ENCODE measurements at places on chromosomes 1 and 21. TPM values are rescaled to one million over a fixed set of nuclear protein-coding genes. Genes with fewer than 3 reads are reported as not detected.

Gene B3GALT2
- 6.3 TPM for total RNA-seq

Gene CDK18
- total RNA-seq, result 18.5 TPM

GRCh38 chr1:229907884-229908638 is 159.0 kb upstream of the GALNT2 start:
- DNase-seq, result no peak

GRCh38 chr1:78370779-78371482 is 119.8 kb upstream of the PTGFR start:
- no peak for DNase-seq

- no peak for DNase-seq
Observed at GRCh38 chr1:247441606-247442005, 16.3 kb downstream of the OR2B11 start.

GRCh38 chr1:59738152-59738551 is 76.6 kb upstream of the HOOK1 start:
- no peak for DNase-seq

DNA sequence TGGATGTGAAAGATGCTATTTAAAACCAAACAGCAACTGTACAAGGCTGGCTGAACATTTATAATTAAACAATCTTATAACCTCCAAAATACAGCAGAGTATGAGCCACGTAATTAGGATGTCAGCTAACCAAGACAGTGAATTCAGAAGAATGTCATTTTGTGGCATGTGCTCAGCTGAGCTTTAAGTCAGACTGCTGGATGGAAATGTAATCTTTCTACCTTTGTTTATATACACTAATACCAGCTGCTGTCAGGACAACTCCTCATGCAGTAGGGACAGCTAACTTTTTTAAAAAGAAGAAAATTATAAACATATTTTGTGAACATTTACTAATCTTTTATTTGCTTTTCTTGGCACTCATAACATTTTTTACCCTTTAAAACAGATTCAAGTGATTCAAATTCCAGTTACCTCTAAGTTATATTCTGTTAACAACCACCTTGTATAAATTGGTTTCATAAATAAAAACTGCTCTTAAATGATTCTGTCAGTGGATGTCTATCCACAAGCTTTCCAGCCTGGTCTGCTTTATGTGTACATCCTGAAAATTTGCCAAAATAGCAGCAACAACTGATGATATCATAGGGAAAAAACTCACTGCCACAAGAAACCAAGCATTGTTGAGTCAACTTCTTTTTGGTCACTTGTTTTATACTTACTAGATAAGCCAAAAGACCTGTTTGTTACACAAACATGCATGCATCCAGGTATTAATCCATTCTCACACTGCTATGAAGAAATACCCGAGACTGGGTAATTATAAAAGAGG is 36.1 kb downstream of the DPH5 start:
- no peak for DNase-seq

DNA sequence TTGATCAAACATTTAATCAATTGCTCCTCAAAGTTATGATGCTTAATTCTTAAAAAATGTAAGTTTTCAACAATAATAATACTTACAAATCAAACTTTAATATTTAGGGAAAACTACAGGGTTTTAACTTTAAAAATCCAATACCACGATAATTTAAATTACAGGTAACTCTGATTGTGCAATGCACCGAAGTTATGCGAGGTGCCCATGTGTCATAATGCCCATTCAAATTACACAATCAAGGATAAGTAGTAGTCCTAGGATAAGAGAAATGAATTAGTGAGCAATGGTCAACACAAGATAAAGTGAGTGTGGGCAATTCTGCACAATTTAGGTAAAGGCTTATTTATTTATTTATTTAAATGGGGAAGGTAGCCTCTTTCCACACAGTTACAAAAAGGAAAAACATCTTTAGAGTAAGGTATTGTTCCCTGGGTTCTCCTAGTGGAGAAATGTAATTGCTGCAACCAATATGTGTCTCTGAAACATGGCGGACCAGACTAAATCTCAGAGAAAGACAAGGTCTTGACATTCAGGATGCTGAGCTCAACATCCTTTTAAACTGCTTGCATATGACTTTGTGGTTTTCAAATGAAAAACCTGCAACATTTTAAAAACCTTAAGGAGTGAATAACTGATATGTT is 164.2 kb downstream of the TTLL7 start:
- no peak for DNase-seq

- DNase-seq, result no peak
Observed at GRCh38 chr1:228022571-228023293, 15.9 kb downstream of the WNT3A start.

Gene SYT14
- 3.9 TPM for total RNA-seq

GRCh38 chr21:45579383-45580180 is 37.3 kb upstream of the SLC19A1 start:
- peak; percentile 1 for DNase-seq

DNA sequence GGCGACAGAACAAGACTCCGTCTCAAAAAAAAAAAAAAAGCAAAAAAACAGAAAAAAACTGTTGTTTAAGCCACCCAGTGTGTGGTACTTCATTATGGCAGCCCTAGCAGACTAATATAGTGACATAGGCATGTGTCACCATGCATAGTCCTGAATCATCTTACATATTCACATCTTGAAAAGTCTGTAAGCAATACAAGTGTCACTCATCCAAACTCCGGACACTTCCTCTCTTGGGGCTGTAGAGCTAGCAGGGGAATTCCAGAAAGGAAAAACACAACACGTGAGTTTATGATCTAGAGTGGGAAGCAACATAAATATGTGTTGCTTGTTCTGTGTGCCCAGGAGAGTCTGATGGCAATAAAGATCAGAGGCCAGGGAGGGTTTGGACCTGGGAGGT is 81.6 kb upstream of the KCNE2 start:
- no peak for DNase-seq

Gene EPHB2
- 9.7 TPM for total RNA-seq

DNA sequence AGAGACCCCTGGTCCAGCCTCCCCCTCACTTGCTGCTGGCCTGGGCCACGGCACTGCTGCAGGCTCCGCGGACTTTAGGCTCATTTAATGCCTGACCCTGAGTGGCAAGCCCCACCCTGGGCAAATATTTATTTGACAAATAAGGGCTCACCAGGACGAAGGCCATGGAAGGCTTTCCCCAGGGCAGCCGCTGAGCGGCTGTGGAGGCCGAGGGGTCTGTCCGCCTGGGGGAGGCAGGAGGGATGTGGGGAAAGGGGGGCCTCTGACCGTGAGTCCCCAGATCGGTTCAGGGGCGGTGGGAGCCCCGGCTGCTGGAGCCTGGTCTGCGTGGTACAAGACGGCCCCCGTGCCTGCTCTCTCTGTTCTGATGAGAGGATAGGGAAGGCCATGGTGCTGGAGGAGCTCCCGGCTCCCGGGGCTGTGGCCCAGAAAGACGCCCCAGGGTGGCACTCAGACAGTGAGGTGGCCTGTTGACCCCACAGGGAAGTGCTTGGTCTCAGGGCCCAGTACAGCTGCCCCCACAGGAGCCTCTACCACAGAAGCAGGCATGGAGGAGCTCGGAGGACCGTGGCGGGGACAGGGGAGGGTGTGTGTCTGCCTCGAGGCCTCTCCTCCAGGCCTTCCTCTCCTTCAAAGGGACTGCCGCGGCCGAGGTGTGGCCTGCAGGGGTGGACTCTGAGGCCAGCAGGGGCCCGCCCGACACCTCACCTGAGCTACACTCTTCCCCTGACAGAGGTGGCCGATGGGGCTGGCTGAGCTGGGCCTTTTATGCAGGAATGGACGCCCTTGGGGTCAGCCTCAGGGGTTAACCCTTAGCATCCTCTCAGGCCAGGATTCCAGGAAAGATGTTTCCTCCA is 9.1 kb upstream of the C1orf159 start:
- no peak for DNase-seq

Gene POU2F1
- 14.3 TPM for total RNA-seq

DNA sequence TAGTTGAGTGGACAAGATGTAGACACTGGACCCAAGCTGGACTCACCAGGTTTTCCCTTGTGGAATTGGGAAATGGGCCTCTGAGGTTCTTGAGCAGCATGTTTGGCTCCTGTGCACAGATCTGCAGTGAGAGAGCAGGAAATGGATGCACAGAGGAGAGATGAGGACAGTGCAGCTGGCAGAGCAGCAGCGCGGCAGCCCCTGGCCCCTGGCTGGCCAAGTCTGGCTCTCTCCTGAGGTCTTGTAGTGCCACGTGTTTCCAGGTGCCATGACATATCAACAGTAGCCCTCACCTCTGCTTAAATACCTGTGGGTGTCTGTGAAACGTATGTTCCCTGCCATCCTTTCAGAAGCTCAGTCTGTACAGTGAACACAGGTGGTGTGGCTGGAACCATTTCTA is 19.2 kb upstream of the BCL10 start:
- DNase-seq, result no peak

DNA sequence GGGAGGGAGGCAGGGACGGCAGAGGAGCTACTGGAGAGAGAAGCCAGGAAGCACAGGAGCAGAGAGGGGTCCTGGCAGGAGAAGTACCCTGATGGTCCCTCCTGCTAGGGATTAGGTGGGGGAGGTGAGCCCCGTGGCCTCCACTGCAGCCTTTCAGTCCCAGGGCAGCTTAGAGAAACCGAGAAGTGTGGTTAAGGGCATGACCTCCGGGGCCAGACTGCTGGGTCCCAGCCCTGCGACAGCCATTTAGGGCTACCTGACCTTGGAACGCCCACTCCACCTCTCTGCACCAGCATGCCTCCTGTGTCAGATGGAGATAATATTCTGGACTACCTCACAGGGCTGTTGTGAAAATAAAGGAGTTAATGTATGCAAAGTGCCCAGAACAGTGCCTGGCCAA is 47.4 kb downstream of the KCNN3 start:
- no peak for DNase-seq

GRCh38 chr1:16243215-16243610 is 6.2 kb upstream of the CPLANE2 start:
- no peak for DNase-seq

DNA sequence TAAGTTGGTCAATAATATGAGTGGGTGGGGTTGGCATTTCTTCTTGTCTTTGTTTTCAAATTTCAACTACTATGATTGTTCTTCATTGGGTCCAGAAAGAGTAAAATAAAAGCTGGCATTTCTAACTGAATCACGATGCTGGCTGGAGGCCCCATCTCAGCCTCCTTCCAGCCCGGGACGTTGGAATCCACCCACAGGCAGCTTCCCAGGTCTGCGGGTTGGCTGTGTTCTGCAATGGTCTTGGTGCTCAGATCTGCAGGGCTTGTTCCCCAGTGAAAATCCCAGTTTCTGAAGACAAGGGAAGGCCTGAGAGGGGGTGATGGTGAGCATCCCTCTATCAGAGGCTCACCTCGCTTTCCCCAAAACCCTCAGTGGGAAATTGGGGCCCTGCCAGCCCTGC is 54.7 kb upstream of the ARHGEF16 start:
- DNase-seq, result no peak

DNA sequence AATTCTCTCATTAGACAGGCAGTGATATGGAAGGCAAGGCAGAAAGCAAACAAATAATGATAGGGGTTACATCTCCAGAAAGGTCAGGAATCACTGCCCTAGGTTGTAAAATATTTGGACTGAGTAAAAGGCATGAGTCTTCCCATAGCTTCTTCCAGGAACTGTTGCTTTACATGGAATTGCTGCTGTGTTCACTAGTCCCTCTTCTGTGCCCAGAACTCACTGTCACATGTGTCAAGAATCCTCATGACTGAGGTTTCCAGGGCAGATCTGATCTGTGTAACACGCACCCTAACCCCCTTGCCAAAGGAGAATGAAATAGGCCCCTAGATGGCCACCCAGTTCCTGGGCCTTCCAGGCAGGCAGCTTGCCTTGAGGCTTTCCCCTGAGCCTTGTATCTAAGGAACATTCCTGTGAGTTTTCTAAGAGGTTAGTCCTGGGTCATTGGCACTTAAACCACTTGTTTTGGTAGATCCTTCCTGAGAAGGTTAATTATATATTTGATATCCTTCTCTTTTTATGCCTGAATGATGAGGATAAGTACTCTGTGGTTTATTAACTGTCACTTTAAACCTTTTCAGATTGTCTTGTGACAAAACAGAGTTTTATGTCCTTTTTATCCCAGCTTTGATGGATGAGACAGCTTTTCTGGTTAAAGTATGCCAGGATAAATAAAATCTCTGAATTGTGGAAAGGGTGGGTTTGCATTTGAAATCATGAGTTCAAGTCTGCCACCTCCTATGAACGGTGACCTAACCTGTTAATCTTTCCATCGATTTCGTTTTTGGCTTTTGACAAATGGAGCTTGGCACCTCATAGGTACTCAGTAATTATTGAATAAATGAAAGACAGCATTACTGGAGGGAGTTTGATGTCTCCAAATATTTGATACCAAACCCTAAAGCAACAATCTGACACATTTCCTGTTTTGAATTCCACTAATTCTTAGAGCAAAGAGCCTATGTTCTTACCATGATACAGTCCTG is 163.3 kb downstream of the DHRS3 start:
- no peak for DNase-seq

Gene SELENOF
- 242 TPM for total RNA-seq

DNA sequence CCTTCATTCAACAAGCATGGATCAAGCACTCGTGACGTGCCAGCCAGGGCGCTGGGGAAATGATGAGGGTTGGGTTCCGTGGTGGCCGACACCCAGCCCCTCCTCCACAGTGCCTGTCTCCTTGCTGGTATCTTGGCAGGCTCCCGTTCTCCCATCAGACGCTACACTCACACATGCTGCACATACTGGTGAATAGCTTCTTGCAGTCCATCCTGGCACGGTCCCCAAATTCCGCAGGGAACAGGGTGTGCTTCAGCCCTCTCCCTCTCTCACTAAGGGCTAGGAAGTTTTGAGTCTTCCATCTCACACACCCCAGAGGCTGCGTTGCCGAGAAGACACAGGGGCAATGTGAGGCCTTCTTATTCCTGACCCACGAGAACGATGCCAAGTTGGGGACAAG is 10.1 kb upstream of the MEF2D start:
- peak; percentile 82 for DNase-seq

DNA sequence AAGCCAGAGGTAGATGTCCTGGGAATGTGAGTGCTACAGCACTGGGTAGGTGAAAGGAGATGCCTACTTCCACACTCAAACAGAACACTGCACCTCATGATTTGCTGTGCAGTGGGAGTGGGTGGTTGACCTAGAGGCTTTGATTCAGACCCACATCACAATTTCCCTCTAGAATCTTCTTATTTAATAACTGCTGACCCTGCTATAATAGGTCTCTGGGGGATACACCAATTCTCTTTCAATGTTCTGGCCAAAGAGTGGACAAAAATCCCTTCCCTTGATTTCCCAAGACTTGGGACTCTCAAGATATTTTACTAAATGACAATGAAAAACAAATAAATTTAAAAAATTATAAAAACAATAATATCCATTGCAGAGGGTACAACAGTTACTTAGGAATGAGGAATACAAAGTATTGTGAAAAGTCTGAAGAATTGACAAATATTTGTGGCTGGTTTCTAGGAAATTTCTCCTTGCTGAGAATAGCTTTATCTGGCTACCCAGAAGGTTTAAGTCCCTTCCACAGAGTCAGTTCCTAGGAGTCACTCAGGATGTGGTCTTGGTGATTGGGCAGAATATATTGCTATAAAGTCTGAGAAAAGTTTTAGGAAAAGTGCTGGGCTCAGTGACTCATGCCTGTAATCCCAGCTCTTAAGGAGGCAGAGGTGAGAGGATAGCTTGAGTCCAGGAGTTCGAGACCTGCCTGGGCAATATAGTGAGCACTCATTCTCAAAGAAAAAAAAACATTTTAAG is 2.4 kb upstream of the FCGR2A start:
- no peak for DNase-seq

GRCh38 chr1:166915042-166915441 is 39.0 kb upstream of the TADA1 start:
- no peak for DNase-seq

GRCh38 chr1:225541383-225541782 is 111.5 kb downstream of the ENAH start:
- no peak for DNase-seq

- peak; percentile 64 for DNase-seq
Observed at GRCh38 chr1:204493984-204494280, 673 bp downstream of the PIK3C2B start.

GRCh38 chr1:234737967-234738314 is 128.0 kb upstream of the IRF2BP2 start:
- no peak for DNase-seq

Data from adrenal gland (tissue), 19 donors.